Stimulated activated CD4-positive, alpha-beta T cell treated with anti-CD3 and anti-CD28 coated beads, Interleukin-4, amount 100 ng/mL, for 1 hour (primary cell): ENCODE measurements at places on chromosomes 16 and 17.

DNA sequence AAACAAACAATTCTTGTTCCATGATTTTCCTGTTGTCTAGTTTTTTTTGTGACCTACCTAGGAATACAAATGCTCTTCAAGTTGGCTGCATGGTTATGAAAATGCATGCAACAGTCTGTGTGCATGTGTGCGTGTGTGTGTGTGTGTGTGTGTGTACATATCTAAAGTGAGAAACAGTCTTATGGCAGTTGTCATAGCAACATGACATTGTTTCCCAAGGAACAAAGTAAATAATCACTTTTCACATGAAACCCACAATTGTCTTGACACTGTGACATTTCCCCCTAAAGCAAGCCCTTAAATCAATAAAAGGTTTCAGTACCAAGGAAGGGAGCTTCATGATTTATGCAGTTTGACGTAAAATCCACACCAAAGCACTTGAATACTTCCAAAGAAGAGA is 758.4 kb downstream of the CDH8 start:
- DNase-seq = no peak

GRCh38 chr17:38608648-38609047 is 2.9 kb upstream of the SRCIN1 start:
- no peak for DNase-seq

DNA sequence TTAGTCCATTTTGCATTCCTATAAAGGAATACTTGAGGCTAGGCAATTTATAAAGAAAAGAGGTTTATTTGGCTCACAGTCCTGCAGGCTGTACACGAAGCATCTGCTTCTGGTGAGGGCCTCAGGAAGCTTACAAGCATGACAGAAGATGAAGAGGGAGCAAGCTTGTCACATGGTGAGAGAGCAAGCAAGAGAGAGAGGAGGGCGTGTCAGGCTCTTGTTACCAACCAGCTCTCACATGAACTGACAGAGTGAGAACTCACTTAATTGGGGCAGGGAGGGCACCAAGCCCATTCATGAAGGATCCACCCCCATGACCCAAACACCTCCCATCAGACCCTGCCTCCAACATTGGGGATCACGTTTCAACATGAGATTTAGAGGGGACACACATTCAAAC is 1.6 kb downstream of the CHCT1 start:
- no peak for DNase-seq

- DNase-seq = no peak
Observed at GRCh38 chr17:68780596-68780995, 174.6 kb downstream of the ABCA8 start.

DNA sequence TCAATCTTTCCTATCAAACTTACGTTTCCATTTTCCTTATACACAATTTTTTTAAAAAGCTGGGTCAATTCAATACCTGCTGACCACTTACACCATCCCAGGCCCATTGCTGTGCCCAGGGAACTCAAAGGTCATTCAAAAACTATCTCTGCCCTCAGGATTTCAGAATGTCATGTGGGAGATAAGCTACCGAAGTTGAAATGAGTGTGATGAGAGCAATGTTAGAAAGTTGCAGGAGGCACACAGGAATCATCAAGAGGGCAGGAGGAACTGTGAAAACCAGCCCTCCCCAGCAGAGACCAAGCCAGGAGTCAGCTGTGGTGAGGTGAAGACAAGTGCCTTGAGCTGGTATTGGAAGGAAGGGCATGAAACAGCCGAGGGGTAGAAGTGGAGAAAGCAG is 195.9 kb downstream of the HS3ST3A1 start:
- DNase-seq = no peak

- no peak for DNase-seq
Observed at GRCh38 chr17:4261452-4261851, 2.3 kb downstream of the ANKFY1 start.

GRCh38 chr16:89982318-89982717 is 33.8 kb downstream of the DEF8 start:
- DNase-seq = no peak

DNA sequence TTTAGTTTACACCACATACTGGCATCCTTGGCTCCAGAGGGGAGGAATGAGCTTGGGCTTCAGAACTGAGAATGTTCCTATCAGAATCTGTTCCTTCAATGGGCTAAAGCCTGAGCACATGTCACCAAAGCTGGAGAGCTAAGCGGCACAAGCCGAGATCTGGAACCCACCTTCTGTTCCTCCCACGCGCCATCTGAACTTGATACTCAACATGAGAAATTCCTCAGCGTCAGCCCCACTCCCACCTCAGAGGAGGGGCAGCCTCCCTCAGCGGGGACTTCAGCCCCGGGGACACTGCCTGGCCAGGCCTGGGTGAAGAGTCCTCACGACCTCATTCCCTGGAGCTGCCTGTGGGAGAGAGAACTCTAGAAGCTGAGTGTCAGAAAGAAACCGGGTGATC is 22.8 kb upstream of the SLC47A1 start:
- no peak for DNase-seq

- no peak for DNase-seq
Observed at GRCh38 chr17:5560361-5560988, 23.8 kb downstream of the NLRP1 start.

DNA sequence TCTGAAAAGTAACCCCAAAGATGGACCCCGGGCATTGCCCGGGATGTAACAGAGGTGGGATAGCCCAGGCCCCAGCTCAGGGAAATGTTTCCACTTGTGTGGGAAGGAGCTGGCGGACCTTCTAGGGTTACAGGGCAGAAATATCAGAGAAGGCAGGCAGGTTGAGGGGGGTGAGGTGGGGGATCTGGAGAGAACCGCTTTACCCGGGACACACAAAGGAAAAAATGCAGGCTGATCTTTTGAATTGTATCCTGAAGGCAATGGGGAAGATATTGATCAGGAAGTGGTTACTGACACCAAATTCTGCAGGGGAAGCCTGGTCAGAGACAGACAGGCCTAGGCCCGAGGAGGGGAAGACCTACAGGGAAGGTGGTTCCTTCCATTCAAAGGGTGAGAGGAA is 3.5 kb downstream of the SLC47A1 start:
- DNase-seq = no peak

- DNase-seq = no peak
Observed at GRCh38 chr17:8800656-8801055, 1.5 kb upstream of the MFSD6L start.

- no peak for DNase-seq
Observed at GRCh38 chr16:83856792-83857191, 42.1 kb upstream of the MLYCD start.

DNA sequence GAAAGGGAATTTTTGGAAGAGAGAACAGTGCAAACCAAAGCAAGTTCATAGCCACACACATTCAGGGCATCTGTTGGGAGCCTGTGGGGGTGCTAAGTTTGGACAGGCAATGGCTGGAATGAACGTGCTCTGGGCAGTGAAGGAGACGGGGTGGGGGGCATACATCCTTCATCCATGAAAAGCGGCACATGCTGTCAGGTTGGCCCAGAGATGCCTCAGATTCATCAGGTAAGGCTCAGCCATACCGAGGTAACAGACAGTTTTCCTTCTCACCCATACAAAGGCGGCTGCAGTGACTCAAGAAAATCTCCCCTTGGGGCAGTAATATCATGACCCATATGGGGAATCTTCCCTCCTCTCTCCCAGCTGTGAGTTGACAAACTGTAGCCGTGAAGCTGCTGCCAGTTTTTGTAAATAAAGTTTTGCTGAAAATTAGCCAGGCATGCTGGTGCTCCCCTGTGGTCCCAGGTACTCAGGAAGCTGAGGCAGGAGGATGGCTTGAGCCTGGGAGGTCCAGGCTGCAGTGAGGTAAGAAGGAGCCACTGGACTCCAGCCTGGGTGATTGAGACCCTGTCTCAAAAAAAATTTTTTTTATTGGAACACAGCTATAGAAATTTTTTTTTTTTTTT is 9.2 kb upstream of the UBALD2 start:
- DNase-seq = no peak

DNA sequence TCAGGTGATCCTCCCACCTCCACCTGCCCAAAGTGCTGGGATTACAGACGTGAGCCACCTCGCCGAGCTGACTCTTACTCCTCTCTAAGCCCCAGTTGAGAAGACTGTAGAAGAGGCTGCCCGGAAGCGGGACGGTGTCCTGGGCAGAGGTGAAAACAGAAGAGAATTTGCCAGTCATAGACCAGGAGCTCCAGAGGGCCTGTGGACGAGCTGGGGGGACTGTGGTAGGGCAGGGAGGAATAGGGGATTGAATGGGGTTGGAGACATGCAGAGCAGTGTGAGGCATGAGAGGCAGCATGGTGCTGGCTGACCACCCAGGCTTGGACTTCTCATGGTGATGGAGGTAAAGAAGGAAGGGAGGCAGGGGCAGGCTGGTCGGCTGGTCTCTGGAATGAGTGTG is 17.1 kb upstream of the PHB1 start:
- DNase-seq = no peak

GRCh38 chr17:56158915-56159825 is 5.9 kb downstream of the ANKFN1 start:
- DNase-seq = no peak

GRCh38 chr16:8585857-8586256 is 4.5 kb downstream of the TMEM114 start:
- DNase-seq = no peak

GRCh38 chr17:2157675-2158395 is 102.9 kb downstream of the HIC1 start:
- no peak for DNase-seq

- no peak for DNase-seq
Observed at GRCh38 chr16:73301984-73302383, 254.1 kb upstream of the ZFHX3 start.

GRCh38 chr16:24845726-24846547 is at the start of gene SLC5A11:
SLC5A11 (plus strand) TSS chr16:24845963; CDS start chr16:24858644, 12,681 bp downstream.
- DNase-seq = no peak

DNA sequence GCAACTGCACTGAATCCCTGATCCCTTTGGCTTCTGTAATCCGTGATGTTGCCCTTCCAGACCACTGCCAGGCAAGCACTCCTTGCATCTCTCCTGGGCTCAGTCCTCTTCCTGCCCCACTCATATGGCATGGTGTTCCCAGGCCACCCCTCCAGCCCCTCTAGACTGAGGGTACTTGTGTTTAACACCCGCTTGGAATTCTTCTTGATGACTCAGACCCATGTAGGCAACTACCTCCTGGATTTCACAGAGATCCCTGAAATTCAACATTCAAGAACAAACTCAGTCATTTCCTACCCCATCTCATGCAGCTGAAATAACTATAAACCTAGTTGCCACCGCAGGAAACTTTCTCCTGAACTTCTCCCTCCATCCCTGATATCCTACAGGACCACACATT is 541.9 kb upstream of the CDH11 start:
- no peak for DNase-seq

- DNase-seq = no peak
Observed at GRCh38 chr16:66894055-66894454, 13.7 kb downstream of the PDP2 start.

- DNase-seq = no peak
Observed at GRCh38 chr17:10156948-10157607, 41.3 kb downstream of the GAS7 start.

DNA sequence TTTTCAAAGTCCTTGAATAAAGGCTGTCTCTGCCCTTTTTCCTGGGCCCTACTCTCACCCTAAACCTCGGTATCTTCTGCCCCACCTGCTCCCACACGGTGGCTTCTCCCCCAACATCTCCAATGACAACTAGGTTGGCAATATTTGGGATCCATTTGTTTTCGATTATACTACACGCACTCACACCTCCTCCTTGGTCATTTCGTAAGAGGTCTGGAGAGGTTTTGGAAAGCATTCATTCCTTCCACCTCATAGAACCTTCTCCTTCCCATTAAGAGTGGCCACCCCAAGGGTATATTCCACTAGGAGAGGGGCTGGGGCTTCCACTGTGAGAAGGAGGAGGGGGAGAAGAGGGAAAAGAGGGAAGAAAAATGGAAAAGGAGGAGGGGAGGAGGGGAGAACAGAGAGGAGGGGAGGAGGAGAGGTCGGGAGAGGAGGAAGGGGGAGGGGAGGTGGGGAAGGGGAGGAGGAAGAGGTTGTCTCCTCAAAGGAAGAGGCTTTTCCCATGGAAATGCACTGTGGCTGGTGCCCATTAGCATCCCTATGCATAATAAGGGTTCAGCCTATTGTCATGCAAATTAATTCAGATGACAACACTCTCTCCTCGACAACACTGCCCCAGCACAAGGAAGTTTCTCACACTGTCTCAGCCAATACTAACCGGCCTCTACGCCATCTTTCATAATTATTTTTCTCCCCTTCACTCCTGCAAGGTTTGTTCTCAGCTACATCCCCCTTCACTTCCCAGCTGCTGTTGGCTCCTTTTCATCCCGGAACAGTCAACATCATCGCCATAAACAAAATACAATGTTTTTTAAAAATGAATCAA is 30.0 kb downstream of the SOX9 start:
- DNase-seq = no peak

DNA sequence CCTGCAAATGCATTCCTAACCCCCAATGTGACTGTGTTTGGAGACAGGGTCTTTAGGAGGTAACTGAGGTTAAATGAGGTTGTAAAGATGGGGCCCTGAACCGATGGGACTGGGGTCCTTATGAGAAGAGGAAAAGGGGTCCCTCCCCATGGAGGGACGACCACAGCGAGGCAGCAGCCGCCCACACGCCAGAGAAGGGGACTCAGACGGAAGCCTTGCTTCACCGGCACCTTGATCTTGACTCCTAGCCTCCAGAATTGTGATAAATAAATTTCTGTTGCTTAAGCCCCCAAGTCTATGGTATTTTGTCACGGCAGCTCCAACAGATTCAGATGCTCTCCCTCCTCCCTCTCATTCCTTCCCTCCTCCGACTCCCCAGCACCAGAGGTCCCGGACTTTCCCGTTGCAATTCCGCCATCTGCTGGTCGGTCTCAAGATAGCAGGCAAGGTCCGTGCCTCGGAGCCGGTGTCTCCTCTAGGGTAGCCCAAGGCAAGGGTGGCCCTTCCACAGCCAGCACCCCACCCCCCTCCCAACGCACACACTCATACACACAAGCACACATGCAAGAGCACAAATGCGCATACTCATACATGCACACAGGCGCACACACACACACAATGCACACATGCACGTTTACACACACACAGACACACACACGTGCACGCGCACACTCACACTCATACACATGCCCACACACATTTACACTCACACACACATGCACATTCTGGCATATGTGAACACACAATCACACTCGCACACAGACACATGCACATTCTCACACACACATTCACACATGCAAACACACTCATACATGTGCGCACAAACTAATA is 23.1 kb upstream of the C16orf78 start:
- peak; percentile 49 for DNase-seq

GRCh38 chr17:19975601-19976000 is 2.0 kb downstream of the AKAP10 start:
- no peak for DNase-seq

- DNase-seq = no peak
Observed at GRCh38 chr17:4297351-4297750, 33.6 kb upstream of the ANKFY1 start.

- no peak for DNase-seq
Observed at GRCh38 chr17:19379361-19380065, 1.2 kb downstream of the MAPK7 start.

DNA sequence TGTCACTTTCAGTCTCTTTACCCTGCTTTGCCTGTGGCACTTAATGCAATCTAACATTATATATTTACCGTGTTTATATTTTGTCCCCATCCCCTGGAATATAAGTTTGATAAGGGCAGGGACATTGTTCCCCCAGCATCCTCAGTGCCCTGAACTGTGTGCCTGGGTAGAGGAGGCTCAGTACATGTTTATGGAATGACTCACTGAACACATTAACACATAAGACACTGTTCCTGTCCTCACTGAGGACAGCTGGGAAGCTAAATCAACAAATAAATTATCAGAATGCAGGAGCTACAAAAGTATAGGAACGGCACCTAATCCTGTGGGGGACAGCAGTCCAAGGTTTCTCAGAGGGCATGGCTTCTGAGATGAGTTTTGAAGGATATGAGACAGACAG is 27.8 kb downstream of the GRIN2A start:
- DNase-seq = no peak

GRCh38 chr17:81991684-81992305 is 14.4 kb downstream of the ASPSCR1 start:
- DNase-seq = no peak
